ENCODE measurements at places on chromosomes 6 and 20. TPM values are rescaled to one million over a fixed set of nuclear protein-coding genes. Genes with fewer than 3 reads are reported as not detected.

DNA sequence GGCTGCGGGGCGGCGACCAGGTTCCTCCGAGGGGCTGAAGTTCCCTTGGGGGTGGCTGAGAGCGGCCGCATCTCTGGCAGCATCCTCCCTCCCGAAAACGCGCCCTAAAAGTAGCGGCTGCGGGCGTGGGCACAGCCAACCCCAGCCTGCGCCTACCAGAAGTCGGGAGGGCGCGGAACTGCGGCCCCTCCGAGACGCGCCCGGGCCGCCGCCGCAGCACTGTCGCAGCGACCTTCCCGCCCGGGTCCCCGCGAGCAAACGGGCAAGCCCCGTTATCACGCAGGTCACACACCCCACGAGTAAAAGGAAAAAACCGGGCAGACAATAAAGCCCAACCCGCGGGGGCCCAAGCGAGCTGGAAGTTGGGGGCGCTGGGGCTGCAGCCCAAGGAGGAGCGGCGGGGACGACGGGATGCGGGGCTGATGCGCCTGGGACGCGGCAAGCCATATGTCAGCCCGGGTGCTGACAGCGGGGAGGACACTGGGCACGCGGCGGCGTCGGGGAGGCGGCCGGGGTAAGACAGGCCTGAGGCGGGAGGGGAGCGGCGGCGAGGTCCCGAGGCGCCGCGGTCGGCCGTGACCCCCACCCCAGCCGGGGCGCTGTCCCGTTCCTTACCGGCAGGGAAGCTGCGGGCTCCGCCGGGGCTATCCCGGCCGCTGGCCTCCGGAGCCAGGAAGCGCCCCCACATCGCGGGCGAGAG lies 659 bp downstream of the CEP85L start:
- DNase-seq, result peak; percentile 53

DNA sequence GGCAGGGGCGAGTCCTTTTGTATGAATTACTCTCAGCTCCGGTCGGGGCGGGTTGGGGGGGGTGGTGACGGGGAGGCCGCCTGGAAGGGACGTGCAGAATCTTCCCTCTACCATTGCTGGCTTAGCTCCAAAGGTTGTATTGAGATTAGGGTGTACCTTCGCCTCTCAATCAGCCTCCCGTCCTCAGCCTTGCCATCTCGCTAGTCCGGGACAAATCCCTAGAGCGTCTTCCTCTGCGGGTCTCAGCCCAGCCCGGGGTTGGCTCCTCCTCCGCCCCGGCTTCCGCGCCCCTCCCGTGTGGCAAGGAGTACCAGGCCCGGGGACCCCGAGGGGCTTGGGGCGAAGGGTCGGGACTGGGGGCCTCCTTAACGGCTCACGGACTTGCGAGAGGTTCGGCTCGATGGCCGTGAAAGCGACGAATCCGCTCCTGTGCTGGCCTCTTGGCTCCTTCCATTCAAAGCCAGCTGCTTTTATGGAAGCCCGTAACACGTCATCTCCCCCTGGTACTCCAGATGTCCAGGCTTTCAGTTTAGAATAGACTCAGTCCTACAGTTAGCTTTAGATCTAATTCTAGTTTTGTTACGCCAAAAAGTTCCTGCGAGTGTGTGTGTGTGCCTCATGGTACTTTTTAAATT lies 636 bp upstream of the EEF1A1 start:
- DNase-seq, result peak; percentile 74

NFATC2 gene
- total RNA-seq, result 5.3 TPM

- DNase-seq, result no peak
Measured at GRCh38 chr20:14208956-14209355, 128.5 kb downstream of the FLRT3 start.

DNA sequence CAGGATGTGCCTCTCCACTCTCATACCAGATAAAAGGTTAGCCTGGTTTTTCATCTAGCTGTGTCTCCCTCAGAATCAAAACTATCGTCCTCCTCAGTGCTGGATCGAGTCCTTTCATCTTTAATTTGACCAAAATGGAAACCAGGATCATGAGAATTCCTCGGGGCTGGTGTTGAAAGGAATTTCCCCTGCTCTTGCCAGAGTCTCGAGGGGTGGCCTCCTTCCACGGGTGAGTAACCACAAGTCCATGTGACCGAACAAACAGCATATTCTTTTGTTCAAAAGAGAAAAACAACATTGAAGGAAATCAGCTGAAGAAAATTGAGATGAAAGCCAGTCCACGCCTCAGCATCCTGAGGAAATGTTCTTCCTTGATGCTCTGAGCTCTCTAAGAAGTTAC lies 165.9 kb upstream of the CDYL start:
- DNase-seq, result peak; percentile 63

TRIM40 gene
- total RNA-seq, result not detected

All from heart right ventricle (tissue), 16 donors.